ENCODE measurements at places on chromosomes 3 and 15. TPM values are rescaled to one million over a fixed set of nuclear protein-coding genes. Genes with fewer than 3 reads are reported as not detected.

Gene ZNF80
- total RNA-seq, result not detected

Gene PTH1R
- total RNA-seq, result 1.6 TPM

Gene SLC2A2
- not detected for total RNA-seq

Gene SCAMP5
- 5.5 TPM for total RNA-seq

Gene LYZL4
- not detected for total RNA-seq

Gene GOLGA8J
- total RNA-seq, result not detected

Gene AGTR1
- total RNA-seq, result not detected

Gene ALCAM
- total RNA-seq, result 153 TPM

Gene CD200R1
- not detected for total RNA-seq

Gene CHRNA7
- total RNA-seq, result not detected

Gene CAMK2N2
- total RNA-seq, result not detected

Gene LSMEM2
- not detected for total RNA-seq

Gene CCR8
- total RNA-seq, result not detected

Gene PAQR9
- not detected for total RNA-seq

Gene NEK10
- 6.7 TPM for total RNA-seq

Gene CEMIP
- 3.0 TPM for total RNA-seq

Gene IQCF5
- total RNA-seq, result not detected

Gene DUOXA1
- total RNA-seq, result not detected

Gene SPINT1
- total RNA-seq, result 8.4 TPM

Gene GYG1
- 45.5 TPM for total RNA-seq

Gene CHRM5
- total RNA-seq, result not detected

Gene SATB1
- 2.3 TPM for total RNA-seq

Gene RAB11A
- 233 TPM for total RNA-seq

Gene TUSC7
- not detected for total RNA-seq

Measured in myometrial cell (primary cell).